NCI-H2107 (cell line): ENCODE measurements at places on chromosomes 7 and 10.

- DNase-seq: no peak
Measured at GRCh38 chr10:126064512-126064911, 168.1 kb downstream of the FANK1 start.

DNA sequence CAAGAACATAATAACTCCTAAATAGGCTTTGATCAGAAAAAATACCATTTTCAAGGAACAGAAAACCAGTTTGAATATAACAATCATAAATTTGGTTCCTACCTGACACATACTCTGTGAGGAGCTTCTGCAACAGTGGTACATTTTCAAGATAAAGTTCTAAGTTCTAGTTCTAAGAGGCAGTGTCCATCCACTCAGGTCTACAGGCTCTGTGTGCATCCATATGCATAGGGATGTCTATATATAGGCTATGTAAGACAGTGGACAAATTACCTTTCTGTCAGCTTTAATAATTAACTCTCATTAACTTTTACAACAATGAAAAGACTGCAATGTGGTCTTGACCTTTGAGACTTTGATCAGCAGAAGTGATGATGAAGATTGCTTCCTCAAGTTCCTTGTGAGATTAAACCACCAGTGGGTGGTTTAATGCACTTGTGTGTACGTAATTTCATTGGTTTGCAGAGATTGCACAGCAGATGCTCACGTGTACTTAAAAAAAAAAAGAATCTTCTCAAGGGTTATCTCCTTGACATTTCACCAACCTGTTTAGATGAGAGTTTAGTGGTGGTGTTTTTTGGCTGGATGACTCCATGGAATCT, at the start of gene SLC26A3:
Gene SLC26A3, minus strand, starts transcription at position 215 of the 602 bp plus-strand sequence. CDS start 8,714 bp downstream, outside the sequence.
- no peak for DNase-seq

DNA sequence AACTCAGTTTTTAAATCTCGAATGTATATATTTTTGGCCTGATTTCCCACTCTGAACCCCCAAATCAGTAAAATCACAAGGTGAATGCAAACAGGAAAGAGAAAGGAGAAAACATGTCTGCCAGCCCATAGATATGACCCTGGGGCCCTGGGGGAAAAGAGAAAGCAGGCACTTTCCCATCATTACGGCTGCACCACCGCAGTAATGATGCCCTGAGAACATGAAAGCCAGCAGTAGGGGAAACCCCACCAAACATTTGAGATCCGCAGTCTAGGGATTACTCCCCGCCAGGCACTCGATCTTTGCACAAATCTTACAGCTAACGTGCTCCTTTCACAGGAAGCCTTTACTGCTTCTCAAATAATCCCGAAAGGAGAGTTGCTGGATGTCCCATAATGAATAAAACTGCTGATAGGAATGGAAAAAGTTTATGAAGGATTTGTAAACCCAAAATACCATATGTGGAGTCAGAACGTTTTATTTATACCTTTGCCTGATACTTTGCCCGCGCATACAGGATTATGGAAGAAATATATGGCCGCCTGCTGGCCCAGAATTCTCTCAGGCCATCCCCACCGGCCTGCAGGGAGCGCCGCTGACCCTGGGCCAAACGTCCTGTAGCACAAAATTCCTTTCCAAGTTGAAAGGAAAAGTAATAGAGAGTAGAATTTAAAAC, 180.0 kb upstream of the INHBA start:
- no peak for DNase-seq

DNA sequence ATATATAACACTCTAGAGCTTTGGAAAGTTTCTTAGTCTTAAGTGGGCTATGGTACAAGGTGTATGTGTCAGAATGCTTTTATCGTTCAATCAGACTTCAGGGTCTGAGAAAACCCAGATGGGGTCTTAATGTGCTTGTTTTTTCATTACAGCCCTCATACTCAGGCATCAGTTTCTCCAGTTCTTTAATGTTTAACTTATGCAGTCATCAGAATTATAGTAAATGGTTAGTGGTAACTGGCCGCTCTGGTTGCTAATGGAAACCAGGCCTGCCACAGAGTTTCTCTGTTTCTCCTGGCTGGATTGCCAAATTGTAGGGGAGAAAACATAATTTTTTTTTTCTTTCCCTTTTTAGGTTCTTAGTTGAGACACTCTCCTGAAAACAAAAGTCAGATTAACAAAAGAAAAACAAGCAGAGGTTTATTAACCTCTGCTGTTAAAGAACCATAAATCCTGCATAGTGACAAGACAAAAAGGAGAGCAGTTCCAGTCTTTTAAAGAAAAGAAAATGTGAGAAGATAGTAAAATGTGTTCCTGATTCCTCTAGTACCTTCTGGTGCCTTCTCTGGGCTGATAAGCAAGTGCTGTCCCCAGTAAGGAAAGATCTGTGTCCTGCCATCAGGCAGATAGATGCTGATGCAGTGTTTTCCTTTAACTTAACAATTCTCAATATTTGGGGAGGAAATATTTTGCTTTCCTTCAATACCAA, 21.5 kb upstream of the GHITM start:
- no peak for DNase-seq

- DNase-seq: no peak
Measured at GRCh38 chr7:20383351-20383750, 52.7 kb downstream of the ITGB8 start.

- no peak for DNase-seq
Measured at GRCh38 chr7:32336726-32337125, 153.5 kb downstream of the LSM5 start.

DNA sequence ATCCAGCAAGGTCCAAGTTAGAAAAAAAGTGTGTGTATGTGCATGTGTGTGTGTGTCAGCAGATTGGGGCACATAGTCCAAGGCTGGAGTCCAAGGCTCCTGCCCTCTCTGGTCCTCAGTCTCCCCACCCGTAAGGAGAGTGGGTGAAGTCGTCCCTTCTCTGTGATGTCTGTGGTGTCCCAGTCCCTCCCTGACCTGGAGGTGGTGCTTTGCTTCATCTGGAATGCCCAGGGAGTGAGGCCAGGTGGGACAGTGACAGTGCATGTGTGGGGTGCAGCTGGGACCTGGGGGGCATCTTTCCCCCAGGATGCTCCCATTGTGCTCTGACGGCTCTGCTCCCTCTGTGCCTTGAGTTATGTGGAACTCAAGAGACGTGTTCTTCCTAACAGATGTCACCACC, 18.0 kb downstream of the AQP1 start:
- DNase-seq: no peak

DNA sequence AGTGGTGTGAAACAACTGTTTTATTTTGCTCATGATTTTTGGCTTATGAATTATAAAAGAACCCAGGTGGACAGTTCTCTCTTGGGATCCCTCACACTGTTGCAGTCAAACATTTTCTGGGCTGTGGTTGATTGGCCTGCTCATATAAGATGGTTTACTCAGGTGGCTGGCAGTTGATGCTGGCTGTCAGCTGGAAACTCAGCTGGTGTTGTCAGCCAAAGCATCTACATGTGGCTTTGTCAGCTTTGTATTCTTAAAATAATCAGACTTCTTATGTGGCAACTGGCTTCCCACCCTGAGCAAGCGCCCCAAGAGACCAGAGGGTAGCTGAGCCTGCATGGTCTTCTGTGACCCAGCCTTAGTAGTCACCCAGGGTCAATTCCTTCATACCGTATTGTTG, 534.7 kb downstream of the NRG3 start:
- DNase-seq: no peak

DNA sequence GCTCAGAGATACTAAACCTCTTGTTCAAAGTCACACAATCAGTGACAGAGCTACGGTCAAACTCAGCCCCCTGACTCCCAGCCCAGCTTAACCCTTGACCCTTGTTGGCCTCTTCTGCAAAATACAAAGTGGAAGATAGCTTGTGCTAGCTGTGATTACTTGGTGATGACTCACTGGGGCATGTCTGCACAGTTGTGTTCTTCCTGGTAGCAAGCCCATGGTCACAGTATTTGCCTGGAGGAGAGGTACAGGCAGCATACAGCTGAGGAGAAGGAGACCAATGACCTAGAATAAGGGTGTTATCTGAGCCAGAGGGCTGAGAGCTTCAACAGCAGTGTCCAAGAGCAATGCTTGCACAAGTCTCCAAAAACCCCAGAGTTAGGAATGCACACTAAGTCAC, 5.7 kb upstream of the HSPA12A start:
- DNase-seq: no peak

GRCh38 chr7:104950754-104951153, 63.3 kb upstream of the KMT2E start:
- no peak for DNase-seq

DNA sequence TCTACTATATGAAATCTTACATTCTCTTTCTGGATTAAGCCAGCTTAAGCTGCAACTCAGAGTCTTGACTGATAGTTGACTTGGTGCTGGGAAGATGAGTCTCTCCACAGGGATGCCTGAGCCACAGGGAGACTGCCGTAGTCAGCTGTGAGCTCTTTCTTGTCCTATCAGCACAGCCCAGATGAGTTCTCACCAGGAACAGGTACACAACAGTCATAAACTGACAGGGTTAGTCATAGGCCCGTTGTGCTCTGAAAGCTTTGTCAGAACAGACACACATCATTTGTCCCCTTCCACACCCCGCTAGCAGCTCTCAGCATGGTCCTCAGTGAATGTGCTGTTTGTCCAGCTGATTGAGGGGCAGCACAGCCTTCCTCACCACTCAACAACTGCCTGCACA, 221.6 kb downstream of the RPS24 start:
- DNase-seq: no peak

DNA sequence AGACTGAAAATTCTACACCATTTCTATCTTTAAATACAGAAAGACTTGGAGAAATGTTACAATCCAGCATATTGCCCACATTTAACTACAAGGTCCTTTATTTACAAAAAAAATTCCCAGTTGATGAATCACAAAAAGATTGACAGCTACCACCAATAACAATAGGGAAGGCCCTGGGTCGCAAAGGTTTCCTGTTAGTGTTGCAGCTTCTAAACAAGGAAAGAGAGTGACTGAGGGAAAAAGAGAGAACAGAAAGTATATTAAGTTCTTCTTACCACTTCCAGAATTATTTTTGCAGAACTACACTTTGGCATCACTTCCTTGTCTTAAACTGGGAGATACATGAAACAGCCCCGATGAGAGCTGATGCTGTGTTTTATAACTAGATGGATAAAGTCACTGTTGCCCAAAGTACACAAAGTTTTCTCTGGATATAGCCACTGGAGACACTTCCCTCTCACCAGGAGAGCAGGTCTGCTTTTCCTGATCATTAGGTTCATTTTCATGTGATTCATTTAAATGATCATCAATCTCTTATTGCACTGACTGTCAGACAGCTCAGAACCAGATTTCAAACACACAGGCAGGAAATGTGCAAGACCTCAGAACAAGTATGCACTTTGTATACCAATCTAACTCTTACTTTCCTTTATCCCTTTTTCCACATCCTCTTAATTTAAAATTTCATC, 57.0 kb downstream of the SHTN1 start:
- DNase-seq: no peak

GRCh38 chr7:107165341-107165740, 3.5 kb upstream of the HBP1 start:
- no peak for DNase-seq

DNA sequence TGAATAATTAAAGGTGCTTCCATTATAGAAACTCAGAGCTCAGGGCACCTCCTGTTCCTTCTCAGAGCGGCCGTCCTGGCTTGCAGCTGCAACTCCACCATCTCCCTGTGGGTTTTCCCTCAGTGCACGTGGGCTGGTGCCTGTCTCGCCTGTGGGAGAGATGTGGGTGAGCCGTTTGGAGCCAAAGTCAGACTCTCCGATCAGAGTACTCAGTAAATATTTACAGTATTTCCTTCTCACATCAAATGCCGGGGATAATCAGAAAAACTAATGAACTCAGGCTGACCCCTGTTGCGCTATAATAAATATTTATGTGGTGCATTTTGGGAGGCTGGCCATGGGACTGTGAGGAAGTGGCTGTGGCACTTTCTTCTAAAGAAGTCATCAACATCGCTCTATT, 155.8 kb upstream of the HABP2 start:
- no peak for DNase-seq

GRCh38 chr7:143960813-143961610, 6.4 kb downstream of the OR2F1 start:
- no peak for DNase-seq

DNA sequence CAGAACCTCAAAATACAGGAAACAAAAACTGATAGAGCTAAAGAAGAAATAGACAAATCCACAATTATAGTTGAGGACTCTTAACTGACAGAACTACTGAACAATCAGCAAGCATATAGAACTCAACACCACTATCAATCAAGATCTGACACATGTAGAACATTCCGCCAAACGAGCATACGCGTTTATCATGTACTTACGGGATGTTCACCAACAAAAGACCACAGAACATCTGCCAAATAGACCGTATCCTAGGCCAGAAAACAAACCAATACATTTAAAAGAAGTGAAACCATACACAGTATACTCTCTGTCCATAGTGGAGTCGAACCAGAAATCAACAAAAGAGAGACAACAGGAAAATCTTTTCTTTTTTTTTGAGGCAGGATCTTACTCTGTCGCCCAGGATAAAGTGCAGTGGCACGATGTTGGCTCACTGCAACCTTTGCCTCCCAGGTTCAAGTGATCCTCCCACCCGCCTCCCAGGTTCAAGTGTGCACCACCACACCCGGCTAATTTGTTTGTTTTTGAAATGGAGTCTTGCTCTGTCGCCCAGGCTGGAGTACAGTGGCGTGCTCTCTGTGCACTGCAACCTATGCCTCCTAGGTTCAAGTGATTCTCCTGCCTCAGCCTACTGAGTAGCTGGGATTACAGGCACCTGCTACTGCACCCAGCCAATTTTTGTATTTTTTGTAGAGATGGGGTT, 5.1 kb downstream of the GNA12 start:
- DNase-seq: no peak

DNA sequence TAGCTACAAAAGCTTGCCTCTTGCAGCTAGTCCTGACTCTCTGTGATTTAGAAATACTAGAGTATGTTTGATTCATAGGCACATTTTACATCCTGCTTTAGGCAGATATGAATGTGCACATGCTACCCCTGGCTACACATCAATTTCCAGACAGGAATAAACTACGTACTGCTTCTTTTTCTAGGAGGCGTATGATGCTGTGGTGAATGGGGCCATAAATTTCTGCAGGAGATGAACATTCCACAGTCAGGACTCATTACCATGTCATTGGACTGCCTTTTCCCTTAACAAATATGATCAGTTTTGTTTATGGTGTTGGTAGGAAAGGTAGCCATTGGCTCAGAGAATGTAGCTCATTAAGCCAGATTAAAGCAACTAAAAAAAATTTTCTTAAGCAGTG, 50.1 kb upstream of the IFRD1 start:
- no peak for DNase-seq

GRCh38 chr7:121132940-121133339, 144.4 kb downstream of the CPED1 start:
- no peak for DNase-seq

DNA sequence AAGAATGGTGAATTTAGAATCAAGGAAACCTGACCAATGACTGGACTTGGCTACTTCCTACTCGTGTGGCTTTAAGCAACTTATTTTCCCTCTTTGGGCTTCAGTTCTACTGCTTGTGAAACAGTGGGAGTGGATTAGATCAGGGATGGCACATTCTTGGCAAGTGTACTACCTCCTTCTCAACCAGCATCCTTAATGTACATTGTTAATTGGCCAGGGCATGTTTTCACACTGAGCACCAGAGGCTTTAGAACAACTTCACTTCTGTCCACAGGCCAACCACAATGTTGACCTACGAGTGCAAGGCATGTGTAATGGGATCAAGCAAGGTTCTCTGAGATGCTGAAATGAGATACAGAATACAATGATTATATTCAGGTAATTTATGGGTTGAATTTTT, 315.3 kb downstream of the ADRA2A start:
- no peak for DNase-seq

- DNase-seq: no peak
Measured at GRCh38 chr7:5584821-5585220, 161.2 kb upstream of the TNRC18 start.

GRCh38 chr10:122640921-122641320, 58.7 kb downstream of the C10orf120 start:
- no peak for DNase-seq

- peak; percentile 28 for DNase-seq
Measured at GRCh38 chr7:148264933-148265557, 325.5 kb upstream of the C7orf33 start.
